HT1080 (cell line): ENCODE measurements at places on chromosomes 2 and 18.

GRCh38 chr2:235605312-235606003 lies 111.6 kb downstream of the AGAP1 start:
- peak; percentile 72 for DNase-seq

DNA sequence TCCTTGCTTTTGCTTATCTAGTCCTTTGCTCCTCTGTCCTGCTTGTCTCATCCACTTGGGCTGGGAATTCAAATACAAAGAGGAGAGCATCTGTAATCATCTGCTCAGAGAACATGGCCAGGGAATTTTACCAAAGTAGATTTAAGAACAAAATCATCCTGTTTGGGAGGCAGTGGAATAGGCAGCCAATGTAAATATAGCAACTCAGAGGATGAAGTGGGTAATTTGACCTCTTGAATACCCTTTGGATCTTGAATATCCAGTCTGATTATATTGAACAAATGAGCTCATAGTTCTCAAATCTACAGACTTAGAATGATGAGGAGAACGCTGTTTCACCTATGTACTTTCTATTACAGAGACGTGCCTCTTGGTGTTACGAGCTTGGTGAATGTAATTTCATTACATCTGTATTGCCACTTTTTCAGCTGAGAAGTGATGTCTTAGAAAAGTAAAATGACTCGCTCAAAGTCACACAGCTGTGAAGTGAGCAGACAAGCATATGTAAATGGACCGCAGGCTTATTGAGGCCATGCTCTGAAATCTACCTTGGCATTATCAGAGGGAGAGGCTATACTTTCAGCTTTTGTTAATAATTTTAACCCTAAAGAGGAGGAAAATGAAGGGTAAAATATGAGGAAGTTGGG lies 266.3 kb downstream of the MTX2 start:
- no peak for DNase-seq

- DNase-seq: peak; percentile 47
Measured at GRCh38 chr2:177147093-177147694, 65.4 kb upstream of the HNRNPA3 start.

GRCh38 chr2:23757686-23758433 lies 169.1 kb downstream of the ATAD2B start:
- peak; percentile 89 for DNase-seq

DNA sequence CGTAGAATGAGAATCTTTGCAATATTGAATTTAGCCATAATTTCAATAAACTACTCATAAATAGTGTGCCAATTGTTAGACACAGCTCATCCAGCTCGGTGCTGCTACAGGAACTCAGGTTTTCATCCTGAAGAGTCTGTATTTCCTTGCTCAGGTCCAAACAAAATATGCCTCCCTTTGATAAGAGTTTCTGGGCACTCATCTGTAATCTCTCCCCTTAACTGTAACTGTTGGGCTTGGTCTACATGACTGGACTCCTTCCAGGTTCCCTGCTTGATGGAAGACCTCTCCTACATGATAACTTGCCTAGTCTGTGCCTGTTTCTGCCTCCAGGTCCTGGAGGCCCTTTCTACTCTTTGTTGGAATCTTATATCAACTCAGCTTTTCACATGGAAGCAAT lies 57.9 kb downstream of the GCA start:
- no peak for DNase-seq

DNA sequence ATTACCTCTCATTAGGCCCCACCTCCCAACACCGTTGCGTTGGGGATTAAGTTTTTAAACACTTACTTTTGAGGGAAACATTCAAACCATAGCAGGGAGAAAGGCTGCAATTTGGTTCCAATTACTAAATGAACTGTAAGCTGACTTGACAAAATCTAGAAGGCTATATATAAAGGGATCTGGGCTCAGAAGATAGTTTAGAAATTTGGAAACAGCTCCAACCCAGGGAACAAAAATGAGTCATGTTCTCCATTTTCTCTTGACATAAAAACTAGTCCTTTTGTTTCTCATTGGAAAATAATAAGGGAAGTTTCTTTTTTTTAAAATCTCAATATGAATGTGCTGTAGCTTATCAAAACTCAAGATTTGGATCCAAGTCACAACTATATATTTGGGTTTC lies 17.5 kb downstream of the MOGAT1 start:
- no peak for DNase-seq

DNA sequence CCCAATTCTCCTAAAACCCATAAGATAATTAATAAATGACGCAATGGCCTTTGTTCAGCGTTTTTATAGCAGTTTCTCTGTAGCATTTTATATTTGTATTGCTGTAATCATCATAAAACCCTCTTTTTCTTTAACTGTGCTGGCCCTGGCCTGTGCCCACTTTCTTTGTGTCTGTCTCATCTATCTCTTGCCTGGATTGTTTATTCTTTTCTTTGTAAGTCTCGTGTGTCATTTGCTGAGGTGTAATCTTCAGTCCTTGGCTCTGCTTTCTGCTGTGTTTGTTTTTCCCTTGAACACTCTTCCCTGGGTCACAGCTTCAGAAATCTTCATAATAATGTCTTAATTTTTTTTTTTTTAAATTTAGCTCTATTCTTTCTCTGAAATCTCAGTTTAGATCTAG lies 525.8 kb upstream of the LINC00305 start:
- no peak for DNase-seq

- no peak for DNase-seq
Measured at GRCh38 chr2:128602699-128603101, 284.0 kb upstream of the HS6ST1 start.

GRCh38 chr2:217248312-217248935 lies 388.6 kb upstream of the TNP1 start:
- DNase-seq: no peak

DNA sequence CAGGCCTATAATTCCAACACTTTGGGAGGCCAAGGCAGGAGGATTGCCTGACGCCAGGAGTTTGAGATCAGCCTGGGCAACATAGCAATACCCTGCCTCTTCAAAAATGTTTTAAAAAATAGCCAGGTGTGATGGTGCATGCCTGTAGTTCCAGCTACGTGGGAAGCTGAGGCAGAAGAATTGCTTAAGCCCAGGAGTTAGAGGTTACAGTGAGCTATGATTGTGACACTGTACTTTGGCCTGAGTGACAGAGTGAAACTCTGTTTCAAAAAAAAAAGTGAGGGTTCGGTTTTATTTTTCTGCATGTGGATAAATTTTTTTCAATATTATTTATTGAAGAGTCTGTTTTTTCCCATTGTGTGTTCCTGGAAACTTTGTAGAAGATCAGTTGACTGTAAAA lies 208.1 kb downstream of the SLC4A3 start:
- DNase-seq: no peak

GRCh38 chr2:196291873-196292800 lies 120.8 kb upstream of the STK17B start:
- DNase-seq: peak; percentile 33

DNA sequence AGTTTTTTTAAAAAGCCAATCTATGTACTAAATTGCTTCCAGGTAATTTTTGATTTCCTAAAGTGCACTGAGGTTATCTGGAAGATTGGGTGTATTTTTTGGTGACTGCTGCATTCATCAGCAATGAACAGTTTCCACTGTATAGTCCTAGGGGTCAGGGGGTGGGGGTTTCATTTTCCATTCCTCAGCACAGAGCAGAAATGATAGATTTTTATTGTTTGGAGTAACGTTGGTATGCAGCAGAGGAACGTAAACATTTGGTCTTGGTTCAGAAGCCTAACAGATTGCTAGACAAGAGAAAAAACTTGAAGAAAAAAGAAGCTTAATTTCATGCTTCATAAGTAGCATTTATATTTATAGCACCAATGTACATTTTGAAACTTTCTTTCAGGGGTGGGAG lies 54.9 kb downstream of the ZCCHC2 start:
- DNase-seq: no peak

DNA sequence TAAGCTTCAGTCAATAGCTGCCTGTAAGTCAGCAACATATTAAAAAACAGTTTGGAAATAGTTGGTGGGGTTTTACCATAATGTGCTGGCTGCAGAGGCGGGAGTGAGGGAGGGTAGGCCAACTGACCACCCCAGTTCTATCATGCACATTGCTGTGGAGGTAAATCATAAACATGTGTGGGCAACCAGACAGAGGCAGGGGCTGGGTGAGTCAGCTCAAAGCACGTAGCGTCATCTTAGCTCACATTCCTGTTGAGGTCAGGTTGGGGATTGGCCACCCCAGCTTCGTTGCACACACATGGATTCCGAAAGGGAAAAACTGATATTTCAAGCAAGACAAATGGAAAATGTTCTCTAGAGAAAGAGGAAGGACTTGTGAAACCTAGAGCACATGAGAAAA lies 19.5 kb downstream of the GPR45 start:
- peak; percentile 72 for DNase-seq

DNA sequence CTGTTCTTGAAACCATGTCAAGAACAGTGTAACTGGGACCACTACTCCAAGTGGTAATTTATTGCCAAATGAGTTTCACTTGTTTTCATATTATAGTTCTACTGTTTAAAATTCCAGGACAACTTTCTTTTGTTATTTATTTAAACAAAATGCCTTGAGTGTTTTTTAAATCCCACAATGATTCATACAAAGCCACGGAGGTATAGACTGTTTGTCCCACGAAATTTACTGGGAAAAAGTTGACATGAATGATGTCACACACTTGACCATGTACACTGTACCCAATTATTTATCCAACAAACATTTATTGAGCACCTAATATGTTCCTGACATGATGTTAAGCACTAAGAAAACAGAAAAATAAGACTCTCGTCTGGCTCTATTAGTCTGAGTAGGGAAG lies 243.9 kb upstream of the SIX2 start:
- no peak for DNase-seq

- no peak for DNase-seq
Measured at GRCh38 chr2:205119136-205119535, 563.2 kb upstream of the NRP2 start.

GRCh38 chr2:150472511-150472899 lies 15.0 kb downstream of the RND3 start:
- peak; percentile 79 for DNase-seq

DNA sequence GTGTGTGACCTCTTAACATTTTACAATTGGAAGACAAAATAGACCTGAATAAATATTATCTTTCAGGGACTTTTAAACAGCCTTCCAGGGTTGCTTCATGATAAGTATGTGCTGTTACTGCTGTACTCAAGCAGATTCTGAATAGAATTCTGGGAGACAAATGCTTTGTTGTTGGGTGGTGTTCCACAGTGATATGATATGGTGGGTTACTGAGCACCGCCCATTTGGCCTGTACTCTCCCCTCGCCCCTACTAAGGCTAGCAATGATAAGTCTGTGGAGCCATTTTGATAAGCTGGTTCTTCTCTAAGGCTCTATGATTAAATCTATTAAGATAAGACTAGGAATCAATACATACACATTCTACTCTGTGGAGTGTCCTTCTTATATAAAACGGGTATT lies 89.8 kb upstream of the ITGA4 start:
- no peak for DNase-seq

DNA sequence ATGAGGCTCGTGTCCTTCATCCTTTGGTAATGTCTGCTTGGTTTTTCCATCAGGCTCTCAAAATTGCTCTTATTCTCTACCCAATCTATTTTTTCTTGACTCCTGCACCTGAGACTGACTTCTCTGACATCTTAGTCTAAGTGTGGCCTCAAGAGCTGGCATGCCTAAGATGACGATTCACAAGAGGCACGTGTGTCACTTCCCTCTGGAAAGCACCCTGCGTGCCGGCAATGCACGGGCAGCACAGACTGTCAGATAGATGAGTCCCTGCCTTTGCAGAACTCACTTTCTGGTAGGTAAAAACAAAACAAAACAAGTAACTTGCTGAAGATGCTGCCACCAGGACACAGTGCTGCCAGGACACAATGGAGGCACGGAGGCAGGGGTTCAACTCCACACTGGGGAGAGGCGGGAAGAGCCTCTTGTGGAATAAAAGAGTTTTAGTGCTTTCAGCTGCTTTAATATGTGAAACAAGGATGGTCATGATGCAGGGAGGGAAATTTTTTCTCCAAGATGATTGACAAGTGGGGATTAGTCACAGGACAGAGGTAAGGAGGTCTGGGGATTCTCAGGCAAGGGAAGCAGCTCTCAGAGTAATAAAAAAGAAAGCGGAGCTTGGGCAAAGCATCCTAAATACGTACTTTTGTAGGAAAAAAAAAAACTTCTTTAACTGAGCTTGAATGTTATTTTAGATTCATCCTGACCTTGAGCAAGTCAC lies 27.3 kb downstream of the CYB5A start:
- DNase-seq: no peak

DNA sequence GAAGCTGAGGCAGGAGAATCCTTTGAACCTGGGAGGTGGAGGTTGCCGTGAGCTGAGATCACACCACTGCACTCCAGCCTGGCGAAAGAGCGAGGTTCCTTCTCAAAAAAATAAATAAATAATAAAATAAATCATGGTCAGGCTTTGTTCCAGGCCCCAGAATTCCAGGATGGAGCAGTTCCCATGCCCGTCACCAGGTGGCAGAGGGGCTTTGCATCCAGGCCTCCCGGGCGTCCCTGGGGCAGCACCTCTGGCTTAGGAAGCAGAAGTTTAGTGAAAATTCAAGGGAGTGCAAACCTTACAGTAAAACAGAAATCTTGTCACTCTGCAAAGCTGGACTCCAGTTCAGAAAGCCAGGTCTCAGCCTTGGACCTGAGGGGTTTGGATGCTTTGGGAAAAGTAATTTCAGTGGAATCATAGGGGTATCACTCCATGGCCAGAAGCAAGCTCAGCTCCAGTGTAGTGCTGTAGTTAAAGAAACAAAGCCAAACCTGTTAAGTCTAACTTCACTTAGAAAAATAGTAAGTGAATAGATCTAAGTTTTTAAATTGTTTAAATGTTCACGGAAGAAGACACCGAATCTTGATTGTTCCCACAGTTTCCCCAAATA lies 512.7 kb downstream of the CMPK2 start:
- DNase-seq: peak; percentile 47

GRCh38 chr2:55555977-55556376 lies 36.5 kb downstream of the CFAP36 start:
- no peak for DNase-seq

DNA sequence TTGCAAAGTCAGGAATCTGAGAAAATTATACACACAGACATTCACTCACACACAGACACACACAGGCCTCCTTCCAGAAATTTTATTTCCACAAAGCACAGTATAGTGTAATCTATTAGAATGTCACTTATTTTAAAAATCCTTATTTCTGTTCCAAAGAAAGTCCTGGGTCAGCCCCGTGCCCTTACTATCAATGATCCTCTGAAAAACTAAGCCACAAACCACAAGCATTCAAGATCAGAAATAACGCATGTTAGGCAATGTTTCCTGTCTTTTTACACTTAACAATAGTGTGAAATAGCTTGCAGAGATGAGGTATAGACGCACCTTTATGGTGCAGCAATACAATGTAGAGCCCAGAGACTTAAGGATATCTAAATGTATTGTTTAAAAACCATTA lies 25.8 kb downstream of the TBC1D8 start:
- DNase-seq: peak; percentile 62

- DNase-seq: peak; percentile 61
Measured at GRCh38 chr18:45166836-45167551, 448.3 kb upstream of the SLC14A2 start.

DNA sequence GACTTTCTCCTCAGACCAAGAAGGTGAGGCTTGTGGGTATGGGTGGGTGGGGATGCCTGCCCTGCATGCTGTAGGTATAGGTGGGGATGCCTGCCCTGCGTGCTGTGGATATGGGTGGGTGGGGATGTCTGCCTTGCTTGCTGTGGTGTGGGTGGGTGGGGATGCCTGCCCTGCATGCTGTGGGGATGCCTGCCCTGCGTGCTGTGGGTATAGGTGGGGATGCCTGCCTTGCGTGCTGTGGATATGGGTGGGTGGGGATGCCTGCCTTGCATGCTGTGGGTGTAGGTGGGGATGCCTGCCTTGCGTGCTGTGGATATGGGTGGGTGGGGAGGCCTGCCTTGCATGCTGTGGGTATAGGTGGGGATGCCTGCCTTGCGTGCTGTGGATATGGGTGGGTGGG lies 278.4 kb downstream of the NEDD4L start:
- no peak for DNase-seq

GRCh38 chr2:144660518-144661316 lies 140.8 kb upstream of the ZEB2 start:
- DNase-seq: peak; percentile 49
